ENCODE measurements at places on chromosomes 12 and 14.

DNA sequence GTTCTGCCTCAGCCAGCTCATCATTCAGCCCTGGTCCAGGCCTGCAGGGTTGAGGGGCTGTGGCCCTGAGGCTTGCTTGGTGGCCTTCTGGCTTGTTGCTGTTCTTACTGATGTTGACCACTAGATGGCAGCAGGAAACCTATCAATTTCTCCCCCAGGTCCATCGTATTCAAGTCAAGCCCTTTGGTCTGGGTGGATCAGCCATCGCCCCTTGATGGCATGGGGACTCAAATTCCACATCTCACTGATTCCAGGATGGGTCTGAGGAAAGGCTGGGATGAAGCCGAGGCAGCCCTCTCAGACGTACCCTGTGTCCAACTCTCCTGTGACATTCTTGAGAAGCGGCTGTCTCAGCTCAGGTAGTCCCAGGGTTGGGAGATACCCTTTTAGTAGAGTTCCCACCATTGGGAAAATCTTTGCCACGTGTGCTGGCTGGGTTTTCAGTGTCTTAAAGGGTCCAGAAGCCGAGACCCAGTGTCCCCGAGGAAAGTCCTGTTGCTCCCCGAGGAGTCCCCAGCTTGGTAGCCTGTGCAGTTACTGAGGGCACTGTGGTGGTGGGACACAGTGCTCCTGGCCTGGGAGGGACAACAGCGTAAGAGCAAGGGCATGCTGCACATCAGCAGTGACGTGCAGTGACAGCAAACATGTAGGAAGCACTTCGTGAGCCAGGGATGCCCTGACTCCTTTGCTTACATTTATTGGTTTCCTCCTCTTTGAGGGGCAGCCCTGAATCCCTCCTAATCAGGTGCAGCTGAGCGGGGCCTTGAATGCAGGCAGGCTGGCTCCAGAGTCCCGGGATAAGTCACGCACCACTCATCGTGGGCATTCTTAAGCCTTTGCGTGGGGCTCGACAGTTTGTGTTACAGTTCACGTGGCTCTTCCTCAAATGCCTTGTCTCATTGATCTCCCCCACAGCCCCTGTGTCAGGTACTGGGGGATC is 58.6 kb downstream of the TSPAN9 start:
- peak; percentile 57 for DNase-seq

- DNase-seq, result no peak
These were observed at the start of gene CABP1 for GRCh38 chr12:120639771-120640721. CABP1 (plus strand) TSS chr12:120640626; CDS start chr12:120640686, 60 bp downstream.

- DNase-seq, result no peak
These were observed 2.7 kb upstream of the SMIM41 start for GRCh38 chr12:52076811-52077210.

- no peak for DNase-seq
These were observed 114.4 kb downstream of the FOXA1 start for GRCh38 chr14:37480446-37481290.

DNA sequence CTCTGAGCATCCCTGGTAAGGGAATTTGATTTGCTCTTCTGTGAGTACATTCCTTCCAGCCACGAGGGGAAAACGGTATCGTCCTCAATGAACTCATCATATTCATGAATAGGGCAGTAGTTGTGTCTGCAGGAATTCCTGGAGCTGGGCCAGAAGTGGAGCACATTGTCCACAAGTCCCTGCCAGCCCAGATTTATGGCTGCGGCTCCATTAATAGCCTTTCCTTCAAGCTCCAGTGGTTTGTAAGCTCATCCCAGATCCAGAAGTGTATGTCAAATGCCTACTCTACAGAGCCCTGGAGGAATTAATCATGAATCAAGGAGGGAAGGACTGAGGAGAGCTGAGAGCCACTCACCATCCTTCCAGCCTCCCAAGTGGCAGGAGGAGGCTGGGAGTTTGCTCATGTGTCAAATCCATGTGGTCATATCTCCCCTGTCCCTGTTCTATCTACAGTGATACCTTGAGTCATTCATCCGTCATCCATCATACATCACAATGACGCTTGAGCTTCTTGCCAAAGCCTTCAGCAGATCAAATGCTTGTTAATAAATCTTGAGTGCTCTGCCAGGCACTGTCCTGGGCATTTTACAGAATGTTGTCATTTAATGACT is 65.5 kb downstream of the SVOP start:
- DNase-seq, result no peak

- no peak for DNase-seq
These were observed 4.5 kb upstream of the BRF1 start for GRCh38 chr14:105305345-105305744.

GRCh38 chr12:19138956-19139355 is 9.4 kb downstream of the PLEKHA5 start:
- DNase-seq, result no peak

GRCh38 chr12:15527201-15528080 is 205.1 kb downstream of the PTPRO start:
- peak; percentile 26 for DNase-seq

GRCh38 chr14:76863724-76864407 is 37.7 kb downstream of the LRRC74A start:
- no peak for DNase-seq

GRCh38 chr14:93105362-93105761 is 10.4 kb downstream of the ITPK1 start:
- no peak for DNase-seq

DNA sequence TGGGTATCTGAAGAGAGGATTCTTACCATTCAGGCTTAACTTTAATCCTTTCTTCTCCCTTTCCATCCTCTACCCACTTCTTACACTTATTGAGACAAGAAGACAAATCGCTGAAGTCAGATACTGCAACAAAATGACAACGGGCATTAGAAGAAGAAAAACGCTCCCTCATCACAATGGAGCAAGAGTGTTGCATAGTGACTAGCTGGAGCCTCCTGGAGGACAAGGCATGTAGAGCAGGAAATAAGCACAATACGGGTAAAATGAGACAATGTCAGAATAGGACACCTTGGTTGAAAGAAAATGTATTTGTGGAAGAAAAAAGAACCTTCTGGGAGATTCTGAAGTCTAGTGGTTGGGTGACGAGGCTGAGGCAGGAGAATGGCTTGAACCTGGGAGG is 501.0 kb downstream of the RERGL start:
- no peak for DNase-seq

- no peak for DNase-seq
These were observed 954 bp downstream of the HAUS4 start for GRCh38 chr14:22955702-22956569.

- DNase-seq, result no peak
These were observed 13.5 kb downstream of the PHLDA1 start for GRCh38 chr12:76018111-76018510.

DNA sequence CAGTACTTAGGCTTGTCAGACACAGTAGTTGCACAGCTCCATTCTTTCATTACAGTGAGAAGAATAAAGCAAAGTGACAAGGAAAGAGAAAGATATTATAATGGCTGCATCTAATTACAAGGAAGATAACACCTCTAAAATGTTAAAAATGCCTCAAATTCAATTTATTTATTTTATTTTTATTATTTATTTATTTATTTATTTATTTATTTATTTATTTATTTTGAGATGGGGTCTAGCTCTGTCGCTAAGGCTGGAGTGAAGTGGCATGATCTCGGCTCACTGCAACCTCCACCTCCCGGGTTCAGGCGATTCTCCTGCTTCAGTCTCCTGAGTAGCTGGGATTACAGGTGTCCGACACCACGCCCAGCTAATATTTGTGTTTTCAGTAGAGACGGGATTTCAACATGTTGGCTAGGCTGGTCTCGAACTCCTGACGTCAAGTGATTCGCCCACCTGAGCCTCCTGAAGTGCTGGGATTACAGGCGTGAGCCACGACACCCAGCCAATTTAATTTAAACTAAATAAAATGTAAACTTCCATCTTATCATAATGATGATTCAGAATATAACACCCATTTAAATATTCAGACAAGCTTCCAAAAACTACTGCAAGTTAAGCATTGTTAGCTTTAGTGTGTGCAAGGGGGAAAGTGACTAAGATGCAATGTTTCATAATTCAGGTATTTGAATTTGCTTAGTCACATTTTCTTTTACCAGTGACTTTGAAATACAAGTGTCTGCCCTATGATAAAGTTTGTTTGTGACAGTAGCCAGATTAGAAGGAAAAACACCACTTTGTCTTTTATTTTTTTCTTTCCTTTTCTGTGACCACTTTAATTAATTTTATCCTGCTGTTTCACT is 2.4 kb upstream of the CFAP54 start:
- peak; percentile 88 for DNase-seq

- peak; percentile 42 for DNase-seq
These were observed 179.6 kb downstream of the TMEM117 start for GRCh38 chr12:44015333-44015941.

- peak; percentile 85 for DNase-seq
These were observed 89.3 kb downstream of the OSBPL8 start for GRCh38 chr12:76470028-76470939.

DNA sequence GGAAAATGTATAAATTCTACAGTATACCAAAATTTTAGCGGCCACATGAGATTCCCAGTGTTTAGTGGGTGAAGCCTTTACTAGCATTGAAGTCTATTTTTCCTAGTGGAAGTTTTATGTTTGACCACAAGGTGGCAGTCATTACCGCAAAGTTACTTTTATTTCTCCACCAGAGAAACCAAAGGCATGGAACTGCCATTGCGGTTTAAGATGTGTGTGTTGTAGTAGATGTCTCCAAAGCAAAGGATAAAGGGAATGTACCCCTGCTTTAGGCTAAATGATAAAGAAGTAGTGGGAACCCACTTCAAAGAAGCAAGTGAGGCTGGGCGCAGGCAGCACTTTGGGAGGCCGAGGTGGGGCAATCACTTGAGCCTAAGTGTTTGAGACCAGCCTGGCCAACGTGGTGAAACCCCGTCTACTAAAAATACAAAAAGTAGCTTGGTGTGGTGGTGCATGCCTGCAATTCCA is 140.5 kb downstream of the PRKCH start:
- peak; percentile 76 for DNase-seq

DNA sequence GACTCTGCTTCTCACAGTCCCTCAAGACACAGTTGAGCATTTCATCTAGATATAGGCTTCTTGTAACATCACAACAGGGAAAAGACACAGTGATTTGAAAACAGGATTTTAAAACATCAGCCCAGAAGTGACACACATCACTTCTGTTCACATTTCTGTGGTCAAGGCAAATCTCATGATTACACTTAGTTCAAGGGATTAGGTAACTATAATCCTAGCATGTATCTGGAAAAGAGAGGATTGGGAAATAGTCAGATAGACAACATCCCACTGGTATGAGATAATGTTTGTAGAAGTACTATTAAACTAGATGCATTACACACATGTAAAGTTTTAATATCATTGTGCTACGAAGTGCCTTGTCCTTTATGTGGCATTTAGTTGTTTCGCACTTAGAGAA is 252.6 kb upstream of the PRKD1 start:
- no peak for DNase-seq

GRCh38 chr12:64608901-64609535 is 1.3 kb upstream of the RASSF3 start:
- DNase-seq, result peak; percentile 52

DNA sequence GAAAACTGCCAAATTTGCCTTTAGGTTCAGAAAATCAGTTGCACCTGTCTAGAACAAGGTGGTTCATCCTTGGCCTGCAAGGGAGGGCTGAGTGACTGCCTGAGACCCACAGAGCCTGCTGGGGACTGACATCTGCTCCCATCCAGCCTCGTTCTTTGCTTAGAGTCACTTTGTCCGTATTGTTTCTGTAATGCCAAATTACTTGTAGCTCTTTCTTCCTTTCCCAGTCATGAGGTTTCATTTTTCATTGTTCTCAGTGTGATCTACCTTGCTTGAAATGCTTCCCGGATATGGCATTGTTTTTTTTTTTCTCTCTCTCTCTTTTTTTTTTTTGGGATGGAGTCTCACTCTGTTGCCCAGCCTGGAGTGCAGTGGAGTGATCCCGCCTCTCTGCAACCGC is 21.3 kb downstream of the TSPAN9 start:
- DNase-seq, result no peak

DNA sequence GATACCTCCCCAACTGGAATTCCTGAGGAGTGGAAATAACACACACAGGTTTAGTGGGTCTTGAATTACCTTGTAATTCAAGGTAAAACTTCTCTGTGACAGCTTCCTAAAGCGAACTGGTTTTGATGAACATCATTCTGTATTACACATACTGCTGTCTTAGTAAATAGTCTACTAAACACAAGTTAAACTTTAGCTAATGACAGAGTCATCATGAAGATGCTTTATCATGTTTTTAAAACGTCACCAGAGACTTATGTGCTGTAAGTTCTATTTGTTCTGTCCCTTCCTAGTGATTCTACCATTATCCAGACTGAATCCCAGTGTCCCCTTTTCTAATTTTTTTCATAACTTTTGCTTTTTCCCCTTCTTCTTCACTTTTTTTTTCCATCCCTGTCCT is 11.6 kb upstream of the GXYLT1 start:
- no peak for DNase-seq

- peak; percentile 76 for DNase-seq
These were observed 174.2 kb downstream of the SSPN start for GRCh38 chr12:26369588-26369987.

DNA sequence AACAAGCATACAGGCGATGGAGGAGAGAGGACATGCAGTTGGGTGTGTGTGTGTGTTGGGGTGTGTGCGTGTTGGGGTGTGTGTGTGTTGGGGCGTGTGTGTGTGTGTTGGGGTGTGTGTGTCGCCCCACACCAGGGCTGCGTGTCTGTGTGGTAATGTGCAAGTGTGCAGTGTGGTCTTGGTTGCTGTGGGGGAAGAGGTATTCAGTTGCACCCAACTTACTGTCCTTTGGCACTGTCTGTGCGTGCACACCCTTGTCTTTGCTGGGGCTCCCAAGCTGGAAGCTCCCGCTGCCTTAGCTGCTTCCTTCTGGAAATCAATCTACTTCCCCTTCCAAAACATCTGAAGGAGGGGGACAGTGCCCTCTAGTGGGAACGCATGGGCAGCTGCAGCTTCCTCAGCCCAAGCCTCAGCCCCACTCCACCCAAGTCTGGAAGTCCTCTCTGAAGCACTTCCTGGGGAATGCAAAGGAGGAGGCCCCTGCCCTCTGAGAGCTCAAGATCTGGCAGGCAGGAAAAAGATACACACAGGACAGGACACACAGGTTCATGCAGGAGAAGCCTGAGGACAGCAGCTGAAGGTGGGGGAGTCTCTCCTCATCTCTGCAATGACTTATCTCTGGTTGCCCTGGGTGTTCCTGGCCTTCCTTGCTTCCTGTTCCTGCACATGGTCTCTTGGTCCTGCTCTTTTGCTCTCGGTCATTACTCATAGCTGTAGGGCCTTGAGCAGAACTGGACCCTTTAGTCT is 13.1 kb downstream of the ASIC1 start:
- DNase-seq, result peak; percentile 76
